Activated naive CD4-positive, alpha-beta T cell treated with anti-CD3 and anti-CD28 coated beads for 36 hours (primary cell): ENCODE measurements at places on chromosomes 16 and 17.

DNA sequence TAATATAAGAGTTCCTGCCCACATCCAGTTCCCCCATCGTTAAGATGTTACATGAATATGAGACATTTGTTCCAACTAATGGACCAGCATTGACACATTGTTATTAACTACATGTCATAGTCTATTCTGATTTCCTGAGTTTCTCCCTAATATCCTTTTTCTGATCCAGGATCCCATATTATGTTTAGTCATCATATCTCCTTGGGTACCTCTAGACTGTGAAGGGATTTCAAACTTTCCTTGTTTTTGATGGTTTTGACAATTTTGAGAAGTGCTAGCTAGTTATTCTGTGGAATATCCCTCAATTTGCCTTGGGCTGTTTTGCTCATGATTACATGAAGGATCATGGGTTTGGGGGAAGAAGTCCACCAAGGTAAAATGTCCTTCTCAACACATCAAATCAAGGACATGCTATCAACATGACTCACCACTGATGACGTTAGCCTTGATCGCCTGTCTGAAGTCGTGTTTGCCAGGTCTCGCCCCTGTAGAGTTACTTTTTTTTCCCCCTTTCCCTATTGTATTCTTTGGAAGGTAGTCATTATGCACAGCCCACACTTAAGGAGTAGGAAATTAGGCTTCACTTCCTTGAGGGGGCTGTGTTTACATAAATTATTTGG is 42.5 kb downstream of the CACNG3 start:
- DNase-seq: no peak

DNA sequence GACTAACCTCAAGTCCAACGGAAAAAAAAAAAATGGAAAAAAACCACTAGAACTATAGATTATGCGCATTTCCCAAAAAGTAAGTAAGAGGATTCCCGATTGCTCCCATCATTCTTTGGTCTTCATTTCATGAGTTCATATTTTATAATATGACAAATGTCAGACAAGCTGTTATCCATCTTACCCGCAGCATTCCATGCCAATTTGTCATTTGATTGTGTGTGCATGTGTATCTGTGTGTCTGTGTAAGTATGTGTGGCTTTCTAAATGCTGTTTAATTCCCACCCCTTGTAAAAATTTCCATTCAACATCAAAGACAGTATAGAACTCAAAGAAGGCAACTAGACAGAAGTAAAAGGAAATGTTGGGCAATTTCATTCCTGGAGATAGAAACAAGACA is 434.1 kb downstream of the CDH11 start:
- DNase-seq: no peak

- no peak for DNase-seq
These were observed 14.6 kb downstream of the CYLD start for GRCh38 chr16:50756473-50756872.

DNA sequence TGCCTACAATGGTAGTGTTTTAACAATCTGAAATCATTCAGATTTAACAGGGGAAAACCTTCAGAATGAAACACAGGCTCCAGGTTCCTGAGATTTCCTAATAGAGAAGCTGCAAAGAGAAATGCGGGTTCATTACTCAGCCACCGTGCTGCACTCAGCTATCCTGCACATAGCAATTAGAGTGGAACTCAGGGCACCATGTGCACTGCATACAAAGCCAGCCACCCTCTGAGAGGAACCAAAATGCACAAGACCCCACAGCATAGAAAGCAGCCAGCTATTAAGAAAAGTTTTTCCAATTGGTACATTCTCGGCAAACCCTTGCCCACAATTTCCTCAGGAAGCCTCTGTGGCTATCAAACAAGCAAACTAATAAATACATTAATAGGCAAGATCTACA is 37.4 kb downstream of the TOM1L2 start:
- no peak for DNase-seq

GRCh38 chr17:81722184-81723120 is 10.4 kb downstream of the SLC25A10 start:
- DNase-seq: no peak

- peak; percentile 30 for DNase-seq
These were observed 523 bp downstream of the KCTD2 start for GRCh38 chr17:75047398-75048098.

GRCh38 chr16:17469741-17470181 is 999 bp downstream of the XYLT1 start:
- DNase-seq: peak; percentile 62

DNA sequence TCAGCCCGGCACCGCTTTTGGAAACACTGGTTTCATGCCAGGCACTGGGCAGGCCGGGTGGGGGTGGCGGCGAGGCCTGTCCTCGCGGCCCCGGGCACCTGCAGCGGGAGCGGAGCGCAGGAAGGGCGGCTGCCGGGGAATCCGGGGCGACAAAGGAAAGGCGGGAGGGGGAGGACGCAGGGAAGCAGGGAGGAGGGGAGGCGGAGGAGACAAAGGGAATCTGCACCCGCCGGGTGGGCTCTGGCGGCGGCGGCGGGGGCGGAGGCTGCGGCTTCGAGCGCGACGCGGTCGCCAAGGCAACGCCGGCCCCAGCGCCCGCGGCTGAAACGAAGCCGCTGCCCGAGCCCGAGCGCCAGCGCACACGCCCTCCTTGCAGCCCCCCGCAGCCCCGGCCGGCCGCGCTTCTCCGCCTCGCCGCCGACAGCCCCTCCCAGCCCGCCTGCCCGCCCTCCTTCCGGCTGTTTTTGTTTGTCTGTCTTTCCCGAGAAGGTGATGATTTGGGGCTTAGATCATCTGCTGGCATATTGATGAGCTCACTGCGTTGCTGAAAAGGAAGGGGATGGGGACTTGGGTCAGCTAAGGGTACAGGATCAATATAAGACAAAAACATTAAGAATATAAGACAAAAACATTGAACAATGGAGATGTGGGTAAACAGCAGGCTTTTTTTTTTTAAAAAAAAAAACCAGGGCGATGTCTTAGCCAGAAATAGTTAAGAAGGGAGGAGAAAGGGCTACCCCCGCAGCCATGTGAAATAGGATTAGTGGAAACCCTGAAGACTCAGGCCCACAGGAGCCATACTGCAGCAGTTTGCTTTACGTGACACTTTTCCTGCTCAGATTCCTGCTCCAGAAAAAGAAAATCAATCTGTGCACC is 32.7 kb downstream of the CDK5R1 start:
- DNase-seq: peak; percentile 85

DNA sequence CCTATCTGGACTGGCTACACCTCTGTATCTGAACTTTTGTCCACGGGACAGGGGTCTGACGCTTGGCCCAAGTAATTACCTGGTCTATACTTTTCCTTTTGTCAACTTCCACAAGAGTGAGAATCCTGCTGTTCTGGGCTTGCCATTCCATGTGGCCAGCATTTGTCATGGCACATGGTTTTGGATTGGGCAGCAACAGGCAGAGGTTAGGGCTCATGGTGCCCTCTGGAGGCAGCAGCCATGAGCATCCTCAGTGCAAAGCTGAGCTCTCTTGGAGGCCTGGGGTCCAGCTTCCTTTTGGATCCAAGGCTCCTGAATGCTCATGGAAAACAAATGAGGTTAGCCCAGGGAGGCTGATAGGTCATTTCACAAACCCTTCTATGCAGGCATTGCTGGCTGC is 7.5 kb upstream of the EDC4 start:
- DNase-seq: peak; percentile 39

- no peak for DNase-seq
These were observed 20.2 kb downstream of the CCDC42 start for GRCh38 chr17:8724451-8724850.

DNA sequence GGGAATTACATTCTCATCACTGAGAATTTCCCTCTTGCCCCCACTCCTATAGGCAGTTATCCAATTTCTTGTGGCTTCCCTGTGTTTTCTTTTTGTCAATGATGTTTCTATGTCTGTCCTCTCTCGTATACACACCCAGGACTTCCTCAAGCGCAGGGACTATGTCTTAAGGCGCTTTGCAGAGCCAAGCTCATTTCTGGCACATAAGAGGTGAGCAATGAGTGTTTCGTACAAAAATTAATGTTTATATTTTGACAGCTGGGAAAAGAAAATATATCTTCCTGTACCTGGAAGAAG is 947 bp downstream of the DDX42 start:
- DNase-seq: peak; percentile 35

GRCh38 chr17:8935191-8935590 is 30.3 kb downstream of the PIK3R5 start:
- DNase-seq: peak; percentile 91

- no peak for DNase-seq
These were observed 8.5 kb upstream of the ZFHX3 start for GRCh38 chr16:73056448-73056847.

DNA sequence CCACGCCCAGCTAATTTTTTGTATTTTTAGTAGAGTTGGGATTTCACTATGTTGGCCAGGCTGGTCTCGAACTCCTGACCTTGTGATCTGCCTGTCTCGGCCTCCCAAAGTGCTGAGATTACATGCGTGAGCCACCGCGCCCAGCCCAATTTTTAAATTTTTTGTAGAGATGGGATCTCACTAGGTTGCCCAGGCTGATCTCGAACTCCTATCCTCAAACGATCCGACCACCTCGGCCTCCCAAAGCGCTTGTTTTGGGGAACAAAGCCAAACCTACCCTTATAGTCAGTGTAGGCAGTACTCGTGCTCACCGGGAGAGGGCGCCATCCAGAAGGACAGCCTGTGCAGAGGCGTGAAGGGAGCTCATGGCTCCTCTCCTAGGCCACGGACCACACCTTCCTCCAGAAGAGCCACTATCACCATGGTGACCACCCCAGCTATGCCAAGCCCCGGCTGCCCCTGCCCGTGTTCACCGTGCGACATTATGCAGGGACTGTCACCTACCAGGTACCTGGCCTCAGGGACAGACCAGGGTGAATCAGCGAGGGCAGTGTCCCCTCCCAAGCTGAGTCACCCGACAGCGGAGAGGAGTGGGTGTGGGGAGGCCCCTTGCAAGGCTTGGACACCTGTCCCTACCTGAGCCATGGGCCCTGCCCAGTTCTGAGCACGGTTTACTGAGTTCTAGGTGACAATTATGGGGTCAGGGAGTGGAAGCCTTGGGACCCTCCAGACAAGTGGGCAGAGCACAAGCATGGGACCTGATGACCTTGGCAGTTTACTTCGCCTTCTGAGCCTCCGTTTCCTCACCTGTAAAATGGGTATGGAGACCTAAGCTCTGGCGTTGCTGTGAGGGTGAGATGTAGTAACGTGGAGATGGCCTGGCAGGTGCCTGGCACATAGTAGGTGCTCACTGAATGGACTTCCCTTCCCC is 13.7 kb downstream of the MYO15B start:
- peak; percentile 76 for DNase-seq

- no peak for DNase-seq
These were observed 185.5 kb upstream of the NLRP1 start for GRCh38 chr17:5769593-5770354.

- peak; percentile 89 for DNase-seq
These were observed 7.1 kb upstream of the TEX19 start for GRCh38 chr17:82351713-82352488.

- DNase-seq: no peak
These were observed 74.4 kb downstream of the RPH3AL start for GRCh38 chr17:278055-278675.

DNA sequence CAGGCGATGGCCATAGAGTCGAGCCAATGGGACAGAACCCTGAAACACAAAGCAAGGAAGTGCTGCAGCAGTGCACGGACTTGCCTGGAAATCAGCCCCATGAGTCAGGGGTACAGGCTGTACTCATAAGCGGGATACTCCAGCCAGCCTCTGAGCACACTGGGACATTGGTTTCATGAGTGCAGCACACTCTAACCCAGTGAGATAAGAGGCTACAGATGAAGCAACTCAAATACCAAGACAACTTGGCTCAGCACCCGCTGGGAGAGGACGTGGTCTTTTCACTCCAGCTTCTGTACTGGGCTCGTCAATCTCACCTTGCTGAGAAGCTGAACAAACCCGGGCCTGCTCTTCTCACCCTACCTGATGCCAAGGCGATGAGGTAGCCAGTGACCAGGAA is 98.2 kb downstream of the AXIN2 start:
- DNase-seq: no peak

DNA sequence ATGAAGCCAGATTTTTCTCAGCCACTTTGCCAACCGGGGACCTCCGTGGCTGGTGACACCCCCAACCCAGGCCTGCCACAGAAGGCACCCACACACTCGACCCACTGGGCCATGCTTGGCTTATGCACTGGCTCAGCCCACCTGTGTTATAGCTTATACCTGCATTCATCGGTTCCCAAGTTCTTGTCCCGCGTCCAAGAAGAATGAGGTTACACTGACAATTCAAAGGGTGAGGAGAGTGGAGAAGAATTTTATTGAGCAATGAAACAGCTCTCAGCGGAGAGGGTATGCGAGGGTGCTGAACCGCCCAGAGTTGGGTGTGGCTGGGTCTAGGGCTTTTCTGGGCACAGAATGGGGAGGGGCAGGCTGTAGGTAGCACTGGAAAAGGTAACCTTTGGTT is 22.2 kb upstream of the CDH15 start:
- no peak for DNase-seq

GRCh38 chr16:77834635-77835540 is 46.5 kb downstream of the VAT1L start:
- no peak for DNase-seq

DNA sequence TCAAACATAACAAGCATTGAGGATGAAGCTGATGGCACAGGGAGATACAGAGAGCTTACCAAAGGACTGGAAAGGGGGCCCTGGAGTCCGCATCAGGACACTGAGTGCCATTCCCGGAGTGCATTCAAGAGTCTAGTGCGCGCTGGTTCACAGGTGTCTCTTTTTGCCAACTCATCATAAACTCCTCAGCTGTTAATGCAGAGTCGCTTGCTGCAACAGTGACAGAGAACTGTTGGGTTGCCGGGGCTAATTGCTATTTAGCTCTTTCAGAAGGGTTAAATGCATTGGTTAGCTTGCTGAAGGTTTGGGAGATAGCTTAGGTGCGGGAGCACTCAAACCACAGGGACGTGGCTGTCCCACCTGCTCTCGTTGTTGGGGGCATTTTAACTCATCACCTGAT is 1091.6 kb upstream of the EEF2KMT start:
- no peak for DNase-seq

- no peak for DNase-seq
These were observed 28.0 kb upstream of the LITAF start for GRCh38 chr16:11614587-11615175.

- no peak for DNase-seq
These were observed 41.2 kb upstream of the HAS3 start for GRCh38 chr16:69064124-69064763.

GRCh38 chr16:49121636-49122035 is 160.0 kb downstream of the CBLN1 start:
- DNase-seq: no peak

DNA sequence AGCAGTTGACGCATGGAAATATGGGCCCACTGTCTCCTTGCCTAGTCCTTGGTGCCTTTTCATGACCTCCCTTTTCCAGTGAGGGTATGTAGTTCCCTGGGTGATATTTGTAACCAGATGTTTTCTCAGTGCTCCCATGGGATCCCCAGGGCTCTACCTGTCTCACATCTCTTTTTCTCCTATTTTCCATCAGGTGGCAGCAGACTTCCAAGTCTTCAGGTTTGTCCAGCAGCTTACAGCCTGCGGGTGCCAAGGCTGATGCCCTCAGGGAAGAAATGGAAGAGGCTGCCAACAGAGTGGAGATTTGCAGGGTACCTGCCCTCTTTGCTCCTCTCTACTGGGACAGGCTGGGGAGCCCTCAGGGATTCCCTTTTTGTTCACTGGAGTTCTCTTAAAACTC is 89.1 kb downstream of the ELAC2 start:
- no peak for DNase-seq

GRCh38 chr16:31199430-31200041 is 3.0 kb downstream of the PYCARD start:
- DNase-seq: no peak

- DNase-seq: no peak
These were observed 8.6 kb upstream of the ACSF3 start for GRCh38 chr16:89084814-89085612.
